ENCODE measurements at places on chromosomes 7 and 10.

GRCh38 chr7:158120316-158120715, 467.3 kb downstream of the PTPRN2 start:
- DNase-seq: no peak

DNA sequence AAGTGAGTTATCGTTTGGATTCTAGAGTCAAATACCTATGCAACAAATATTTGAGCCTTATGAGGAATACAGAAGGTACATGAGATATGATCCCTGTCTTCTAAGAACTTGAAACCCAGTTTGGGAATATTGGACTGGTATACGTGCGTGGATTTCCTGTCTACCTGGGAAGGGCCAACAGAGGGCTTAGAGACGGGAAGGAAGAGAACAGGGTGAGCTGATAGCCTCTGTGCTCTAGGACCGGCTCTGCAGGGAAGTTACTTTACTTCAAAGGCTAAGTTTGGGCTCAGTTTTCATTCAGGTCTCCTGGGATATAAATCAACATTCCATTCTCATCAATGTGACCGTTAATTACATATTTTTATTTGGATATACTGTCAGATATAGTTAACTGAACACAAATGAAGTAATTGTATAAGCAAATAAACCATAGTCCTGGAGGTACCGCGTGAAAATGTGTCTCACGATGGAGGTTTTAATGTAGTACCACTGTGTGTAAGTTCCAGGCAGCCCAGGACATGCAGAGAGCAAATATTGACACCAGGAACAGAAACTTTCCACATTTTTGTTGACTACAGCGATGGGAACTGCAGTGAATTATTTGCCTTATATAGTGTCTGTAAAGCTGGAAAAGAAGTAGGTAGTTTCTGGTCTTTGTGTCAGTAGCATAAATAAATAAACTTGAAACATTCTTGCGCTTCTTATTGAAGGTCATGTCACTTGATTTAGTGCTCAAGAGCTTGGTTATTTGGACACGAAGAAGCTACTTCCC, 8.6 kb downstream of the CHST12 start:
- no peak for DNase-seq

DNA sequence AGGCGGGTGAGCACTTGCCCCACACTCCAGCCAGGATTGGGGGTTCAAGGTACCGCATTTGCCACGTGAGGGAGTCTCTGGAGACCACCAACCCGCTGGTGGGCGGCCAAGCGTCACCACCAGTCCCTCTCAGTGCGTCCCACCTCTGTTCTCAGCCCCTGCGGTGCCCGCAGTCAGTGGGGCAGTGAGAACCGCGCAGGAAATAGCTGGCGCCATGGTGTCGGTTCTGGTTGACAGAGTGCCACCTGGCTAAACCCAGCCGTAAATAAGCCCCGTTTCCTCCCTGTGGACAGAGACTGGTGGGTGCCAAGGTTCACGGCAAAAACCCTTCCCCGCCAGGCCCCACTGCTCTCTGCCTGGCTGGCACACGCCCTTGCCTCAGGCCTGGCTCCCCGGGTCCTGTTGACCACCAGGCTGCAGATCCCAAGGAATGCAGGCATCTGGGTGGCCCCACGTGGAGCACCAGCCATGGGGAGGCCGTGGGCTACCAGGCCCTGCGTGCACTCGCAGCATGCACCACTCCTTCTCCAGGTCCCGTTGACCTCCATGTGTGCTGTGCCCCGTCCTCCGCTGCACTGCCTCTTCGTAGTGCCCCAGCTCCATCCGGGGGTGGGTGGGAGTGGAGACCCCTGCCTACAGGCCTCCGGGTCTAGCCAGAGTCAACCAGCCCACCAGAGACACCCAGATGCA, 140.0 kb downstream of the LHPP start:
- DNase-seq: no peak

GRCh38 chr7:81960026-81960425, 190.2 kb upstream of the HGF start:
- DNase-seq: no peak

DNA sequence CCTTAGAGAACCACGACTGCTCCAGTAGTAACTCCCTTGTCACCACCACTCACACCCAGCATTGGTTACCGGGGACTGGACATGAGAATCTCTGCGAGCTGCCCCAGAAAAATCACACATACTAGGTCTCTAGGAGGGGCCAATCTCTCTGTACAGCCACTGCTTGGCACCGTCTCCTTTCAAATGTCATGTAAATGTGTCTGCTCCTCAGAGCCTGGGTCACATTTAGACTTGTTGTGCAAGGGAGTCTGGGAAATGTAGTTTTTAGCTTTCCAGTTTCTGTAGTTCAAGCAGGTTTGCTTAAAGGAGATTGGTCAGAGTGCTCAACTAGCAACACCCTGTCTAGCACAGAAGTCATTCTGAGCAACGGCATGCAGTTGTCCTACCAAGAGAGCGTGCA, 60.0 kb downstream of the CHN2 start:
- no peak for DNase-seq

DNA sequence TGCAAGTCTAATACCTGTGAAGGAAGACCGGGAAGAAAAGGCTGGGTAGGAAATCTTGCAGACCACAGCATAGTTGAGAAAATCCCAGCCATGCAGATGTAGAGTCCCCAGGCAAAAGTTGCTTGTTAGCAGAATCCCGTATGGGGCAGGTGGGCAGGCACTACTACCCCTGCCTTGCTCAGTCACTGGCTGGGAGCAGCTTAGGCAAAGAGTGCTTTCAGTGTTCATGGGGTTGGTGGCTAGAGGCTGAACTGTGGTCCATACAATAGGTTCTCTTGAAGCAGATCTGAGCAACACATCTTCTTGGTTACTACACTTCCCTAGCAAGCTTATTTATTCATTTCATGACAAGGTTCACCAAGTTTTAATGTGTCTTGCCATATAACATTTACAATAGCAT, 92.6 kb downstream of the AHCYL2 start:
- no peak for DNase-seq

DNA sequence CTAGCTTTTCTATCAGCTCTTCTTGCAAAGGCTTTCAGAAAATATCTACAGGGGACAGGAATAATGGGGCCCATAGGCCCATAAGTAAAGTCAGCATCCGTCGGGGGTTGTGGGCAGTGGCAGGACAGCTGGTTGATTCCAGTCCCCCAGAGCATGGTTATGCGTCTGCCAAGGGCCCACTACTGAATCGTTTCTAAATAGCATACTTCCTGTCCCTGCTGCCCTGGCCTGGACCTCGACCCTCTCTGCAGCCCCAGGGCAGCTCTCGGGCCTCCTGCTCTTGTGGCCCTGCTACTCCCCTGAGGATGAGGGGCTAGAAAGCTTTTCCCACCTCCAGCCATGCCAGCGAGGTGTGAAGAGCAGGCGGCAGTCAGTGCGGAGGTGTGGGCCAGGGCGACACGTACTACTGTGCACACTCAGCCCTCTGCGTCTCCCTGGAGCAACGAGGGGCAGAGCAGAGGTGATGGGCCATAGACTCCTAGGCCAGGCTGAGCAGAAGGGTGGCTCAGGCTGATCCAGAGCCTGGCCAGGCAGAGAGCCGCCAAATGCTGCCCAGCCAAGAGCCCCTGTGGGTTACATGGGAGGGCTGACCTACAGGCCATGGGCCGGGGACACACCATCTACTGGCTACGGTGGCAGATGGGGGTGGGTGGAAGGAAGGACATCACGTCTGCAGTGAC, 4.7 kb upstream of the OPN4 start:
- DNase-seq: no peak

- DNase-seq: peak; percentile 96
Measured at GRCh38 chr10:33412653-33413361, 78.3 kb upstream of the NRP1 start.

- DNase-seq: no peak
Measured at GRCh38 chr10:77792155-77792554, 134.4 kb downstream of the DLG5 start.

DNA sequence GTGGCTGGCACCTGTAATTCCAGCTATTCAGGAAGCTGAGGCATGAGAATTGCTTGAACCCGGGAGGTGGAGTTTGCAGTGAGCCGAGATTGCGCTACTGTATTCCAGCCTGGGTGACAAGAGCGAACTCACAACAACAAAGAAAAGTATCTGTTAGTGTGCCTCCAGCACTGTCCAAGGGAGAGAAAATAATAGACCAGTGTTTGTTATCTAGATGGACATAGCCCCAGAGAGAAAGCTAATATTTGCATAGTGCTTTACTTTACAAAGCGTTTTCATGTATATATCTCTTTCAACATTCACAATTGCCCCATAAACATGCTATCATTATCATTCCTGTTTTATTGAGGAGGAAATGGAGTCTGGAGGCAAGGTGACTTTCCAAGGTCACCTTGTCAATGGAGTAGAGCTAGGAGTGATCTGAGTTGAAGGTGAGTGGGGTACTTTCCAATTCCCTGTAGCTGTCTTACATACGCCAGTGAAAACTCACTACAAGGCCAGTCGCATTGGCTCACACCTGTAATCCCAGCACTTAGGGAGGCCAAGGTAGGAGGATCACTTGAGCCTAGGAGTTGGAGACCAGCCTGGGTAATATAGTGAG, 49.7 kb upstream of the KIF5B start:
- no peak for DNase-seq
